ENCODE measurements at places on chromosomes 1 and 21.

GRCh38 chr1:18949686-18950400 lies 6.6 kb downstream of the IFFO2 start:
- H3K36me3 ChIP-seq: peaks cover 10% of the 10 kb centered on the region
- H3K4me1 ChIP-seq: peaks cover 9% of the 10 kb centered on the region
- no peak overlapping the region for H3K27ac ChIP-seq
- DNase-seq: no peak

DNA sequence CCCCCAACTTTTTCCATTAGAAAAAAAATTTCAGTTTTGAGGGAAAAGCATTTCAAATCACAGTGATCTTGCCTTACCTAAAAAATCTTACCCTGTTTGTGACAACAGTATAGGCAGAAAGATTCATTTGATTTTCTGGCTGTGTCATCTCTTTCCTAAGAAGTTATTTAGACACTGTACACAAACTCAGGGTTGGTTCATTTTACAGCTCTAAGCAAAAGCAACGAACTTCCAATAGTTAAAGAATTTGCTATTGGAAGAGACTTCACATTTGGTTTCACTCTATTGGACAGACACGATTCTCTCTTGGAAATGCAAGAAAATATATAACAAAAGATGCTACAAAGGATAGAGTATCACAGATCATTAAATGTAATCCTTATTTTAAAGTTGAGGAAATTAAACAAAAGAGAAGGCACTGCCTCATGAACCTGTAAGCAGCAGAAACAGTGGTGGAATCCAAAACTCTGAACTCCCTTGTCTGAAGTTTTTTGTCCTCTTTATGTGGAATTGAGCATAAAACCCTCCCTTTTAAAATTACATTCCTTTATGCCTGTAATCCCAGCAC lies 20.8 kb downstream of the EYA3 start:
- peaks cover 7% of the 10 kb centered on the region for H3K4me1 ChIP-seq
- no peaks in the 10 kb centered on the region for H3K27me3 ChIP-seq
- no peak overlapping the region for H3K27ac ChIP-seq
- no peak for DNase-seq
- H3K36me3 ChIP-seq: 0 out of 2 replicates have a peak, but pooled peaks cover 2% of the 10 kb centered on the region

DNA sequence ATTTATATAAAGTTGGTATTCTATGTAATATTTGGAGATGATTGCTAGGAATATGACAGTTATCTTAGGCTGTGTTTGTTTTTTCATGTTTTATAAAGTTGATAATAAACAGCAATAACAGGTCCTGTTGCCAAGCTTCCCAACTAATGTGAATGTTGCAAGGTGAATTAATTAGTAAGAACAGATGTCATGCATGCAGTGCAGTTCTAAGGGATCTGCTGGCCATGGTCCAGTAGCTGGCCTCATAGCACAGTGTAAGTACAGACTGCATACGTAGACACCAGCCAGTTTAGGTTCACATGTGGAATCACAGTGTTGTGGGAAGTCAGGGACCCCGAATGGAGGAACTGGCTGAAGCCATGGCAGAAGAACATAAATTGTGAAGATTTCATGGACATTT lies 478.2 kb downstream of the NEGR1 start:
- no peaks in the 10 kb centered on the region for H3K27me3 ChIP-seq
- H3K4me1 ChIP-seq: no peaks in the 10 kb centered on the region
- H3K36me3 ChIP-seq: no peaks in the 10 kb centered on the region

- DNase-seq: peak; percentile 4
- no peak overlapping the region for H3K27ac ChIP-seq
- no peaks in the 10 kb centered on the region for H3K4me1 ChIP-seq
- no peaks in the 10 kb centered on the region for H3K36me3 ChIP-seq
These were observed 302.4 kb downstream of the PTGER3 start for GRCh38 chr1:70745199-70745598.

- H3K4me1 ChIP-seq: 0 out of 2 replicates have a peak, but pooled peaks cover 3% of the 10 kb centered on the region
- H3K27me3 ChIP-seq: no peaks in the 10 kb centered on the region
- H3K36me3 ChIP-seq: no peaks in the 10 kb centered on the region
- H3K27ac ChIP-seq: no peak overlapping the region
These were observed 85.9 kb upstream of the SOX13 start for GRCh38 chr1:203986887-203987461.

GRCh38 chr1:176096015-176096414 lies 111.1 kb downstream of the COP1 start:
- H3K27ac ChIP-seq: no peak overlapping the region
- H3K4me1 ChIP-seq: no peaks in the 10 kb centered on the region
- H3K36me3 ChIP-seq: 0 out of 2 replicates have a peak, but pooled peaks cover 6% of the 10 kb centered on the region
- H3K4me3 ChIP-seq: no peak overlapping the region
- H3K27me3 ChIP-seq: no peaks in the 10 kb centered on the region
- DNase-seq: no peak

DNA sequence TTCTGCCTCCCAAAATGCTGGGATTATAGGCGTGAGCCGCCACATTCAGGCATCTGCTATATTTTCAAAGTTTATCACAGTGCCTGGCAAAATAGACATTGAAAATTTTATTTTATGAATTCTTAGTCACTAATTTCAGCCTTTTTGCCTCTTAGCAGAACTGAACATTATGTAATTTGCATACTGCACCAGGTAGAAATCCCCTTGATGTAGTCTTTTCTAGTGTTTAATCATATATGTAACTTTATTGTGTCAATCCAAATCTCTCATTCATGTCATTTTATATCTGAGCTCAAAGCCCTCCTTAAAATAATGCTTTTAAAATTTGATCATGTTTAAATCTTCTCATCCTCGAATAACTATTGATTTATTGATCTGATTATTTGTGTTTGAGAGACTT lies 19.2 kb downstream of the WDTC1 start:
- no peak overlapping the region for H3K27ac ChIP-seq
- H3K4me3 ChIP-seq: no peak overlapping the region
- H3K4me1 ChIP-seq: no peaks in the 10 kb centered on the region

- DNase-seq: no peak
- H3K36me3 ChIP-seq: no peaks in the 10 kb centered on the region
- H3K27me3 ChIP-seq: no peaks in the 10 kb centered on the region
These were observed 49.1 kb upstream of the DMRTB1 start for GRCh38 chr1:53410100-53410541.
